Thoracic aorta (tissue), 2 donors: ENCODE measurements at places on chromosomes 5 and 9.

- H3K4me1 ChIP-seq: peaks cover 29% of the 10 kb centered on the region
- DNase-seq: no peak
- H3K36me3 ChIP-seq: no peaks in the 10 kb centered on the region
- peak overlapping the region; percentile 17 for H3K27ac ChIP-seq
- no peaks in the 10 kb centered on the region for H3K27me3 ChIP-seq
Measured at GRCh38 chr9:129667850-129668249, 2.4 kb downstream of the PRRX2 start.

- H3K27ac ChIP-seq: no peak overlapping the region
- H3K4me3 ChIP-seq: no peak overlapping the region
- H3K36me3 ChIP-seq: no peaks in the 10 kb centered on the region
- no peaks in the 10 kb centered on the region for H3K27me3 ChIP-seq
- H3K4me1 ChIP-seq: no peaks in the 10 kb centered on the region
- DNase-seq: no peak
Measured at GRCh38 chr5:67333171-67333570, 136.6 kb upstream of the CD180 start.

- no peaks in the 10 kb centered on the region for H3K27me3 ChIP-seq
- H3K4me1 ChIP-seq: no peaks in the 10 kb centered on the region
- DNase-seq: no peak
- H3K36me3 ChIP-seq: no peaks in the 10 kb centered on the region
- H3K27ac ChIP-seq: no peak overlapping the region
Measured at GRCh38 chr5:89435347-89435746, 552.4 kb upstream of the MEF2C start.

DNA sequence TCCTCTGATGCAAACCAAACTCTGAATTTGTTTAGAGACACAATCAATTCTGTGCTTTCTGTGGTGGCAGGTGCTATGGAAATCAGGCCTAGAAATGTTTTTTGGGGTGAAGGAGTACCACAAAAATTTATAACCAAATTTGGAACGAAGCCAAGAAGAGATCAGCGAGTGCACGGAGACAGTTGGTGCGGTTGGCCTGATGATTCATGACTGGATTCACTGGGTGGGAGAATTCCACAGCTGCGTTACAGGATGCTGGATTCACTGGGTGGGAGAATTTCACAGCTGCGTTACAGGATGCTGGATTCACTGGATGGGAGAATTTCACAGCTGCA is 135.6 kb upstream of the IRX4 start:
- no peaks in the 10 kb centered on the region for H3K27me3 ChIP-seq
- H3K4me1 ChIP-seq: no peaks in the 10 kb centered on the region
- H3K4me3 ChIP-seq: no peak overlapping the region
- no peak for DNase-seq
- no peaks in the 10 kb centered on the region for H3K36me3 ChIP-seq

- H3K27ac ChIP-seq: no peak overlapping the region
- no peaks in the 10 kb centered on the region for H3K36me3 ChIP-seq
- H3K27me3 ChIP-seq: no peaks in the 10 kb centered on the region
- no peaks in the 10 kb centered on the region for H3K4me1 ChIP-seq
- no peak overlapping the region for H3K4me3 ChIP-seq
Measured at GRCh38 chr9:84947412-84947972, 278.0 kb downstream of the NTRK2 start.

DNA sequence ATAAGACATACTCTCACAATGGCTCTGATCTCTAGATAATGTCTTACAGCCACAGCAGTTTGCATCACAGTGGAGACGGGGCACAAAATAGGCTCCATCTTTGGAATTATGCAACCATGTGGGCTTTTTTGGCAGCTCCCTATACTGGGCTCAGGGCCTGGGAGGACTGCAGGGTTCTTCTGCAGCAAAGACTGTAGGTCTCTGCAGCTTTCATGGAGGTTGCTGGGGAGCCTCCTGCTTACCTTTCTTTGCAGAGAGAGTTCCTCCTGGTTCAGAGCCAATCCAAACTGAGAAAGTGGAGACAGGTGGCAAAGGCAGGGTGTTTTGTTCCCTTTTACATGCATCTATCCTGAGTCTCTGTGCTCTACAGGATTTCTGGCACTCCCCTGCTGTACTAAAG is 558.0 kb downstream of the TLR4 start:
- no peaks in the 10 kb centered on the region for H3K4me1 ChIP-seq
- no peaks in the 10 kb centered on the region for H3K36me3 ChIP-seq
- H3K27me3 ChIP-seq: no peaks in the 10 kb centered on the region
- no peak overlapping the region for H3K27ac ChIP-seq
- no peak for DNase-seq

- peak overlapping the region; percentile 91 for H3K27ac ChIP-seq
- H3K4me3 ChIP-seq: peak overlapping the region; percentile 84
- peaks cover 30% of the 10 kb centered on the region for H3K4me1 ChIP-seq
Measured at GRCh38 chr5:132260051-132260450, 2.6 kb downstream of the PDLIM4 start.

DNA sequence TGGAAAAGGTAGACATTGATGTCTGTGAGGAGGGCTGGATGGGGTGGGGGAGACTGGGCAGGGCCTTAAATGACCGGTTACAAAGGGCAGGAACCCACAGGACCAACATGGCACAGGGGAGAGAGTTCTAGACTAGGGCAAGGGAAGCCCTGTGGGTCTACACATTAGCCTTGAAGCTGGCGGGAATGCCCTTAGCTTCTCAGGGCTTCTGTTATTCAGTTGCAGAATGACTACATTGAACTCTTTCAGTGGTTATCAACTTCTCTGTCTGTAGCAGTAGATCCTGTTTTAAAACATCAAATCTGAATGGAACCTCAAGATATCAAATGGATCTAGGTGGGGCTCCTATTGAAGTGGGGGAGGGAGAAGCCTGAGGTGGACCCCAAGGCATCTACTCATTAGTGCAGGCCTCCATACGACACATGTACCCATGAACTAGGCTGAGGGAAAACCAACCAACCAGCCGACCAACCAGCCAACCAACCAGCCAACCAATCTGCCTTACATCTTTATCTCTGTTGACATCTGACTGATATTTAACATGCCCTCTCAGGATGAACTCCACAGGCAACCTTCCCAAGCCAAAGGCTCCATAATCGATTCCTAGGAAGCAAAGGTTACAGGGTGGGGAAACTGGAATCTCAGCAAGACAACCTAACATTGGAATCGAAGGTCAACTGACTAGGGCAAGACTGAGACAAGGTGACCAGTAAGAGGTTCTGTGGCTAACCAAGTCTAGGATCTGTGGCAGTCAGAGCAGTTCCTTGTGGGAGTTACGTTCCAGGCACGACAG is 48.3 kb downstream of the DAP start:
- H3K27ac ChIP-seq: no peak overlapping the region
- H3K36me3 ChIP-seq: no peaks in the 10 kb centered on the region
- no peaks in the 10 kb centered on the region for H3K4me1 ChIP-seq
- no peak for DNase-seq
- H3K27me3 ChIP-seq: no peaks in the 10 kb centered on the region

GRCh38 chr9:134833294-134833880 is 47.2 kb upstream of the FCN2 start:
- no peak overlapping the region for H3K4me3 ChIP-seq
- H3K27ac ChIP-seq: no peak overlapping the region
- no peaks in the 10 kb centered on the region for H3K27me3 ChIP-seq
- H3K36me3 ChIP-seq: peaks cover 52% of the 10 kb centered on the region
- H3K4me1 ChIP-seq: no peaks in the 10 kb centered on the region
- no peak for DNase-seq

- H3K27me3 ChIP-seq: no peaks in the 10 kb centered on the region
- H3K27ac ChIP-seq: no peak overlapping the region
- H3K4me3 ChIP-seq: no peak overlapping the region
- H3K4me1 ChIP-seq: no peaks in the 10 kb centered on the region
Measured at GRCh38 chr9:85645909-85646627, 95.7 kb downstream of the AGTPBP1 start.

DNA sequence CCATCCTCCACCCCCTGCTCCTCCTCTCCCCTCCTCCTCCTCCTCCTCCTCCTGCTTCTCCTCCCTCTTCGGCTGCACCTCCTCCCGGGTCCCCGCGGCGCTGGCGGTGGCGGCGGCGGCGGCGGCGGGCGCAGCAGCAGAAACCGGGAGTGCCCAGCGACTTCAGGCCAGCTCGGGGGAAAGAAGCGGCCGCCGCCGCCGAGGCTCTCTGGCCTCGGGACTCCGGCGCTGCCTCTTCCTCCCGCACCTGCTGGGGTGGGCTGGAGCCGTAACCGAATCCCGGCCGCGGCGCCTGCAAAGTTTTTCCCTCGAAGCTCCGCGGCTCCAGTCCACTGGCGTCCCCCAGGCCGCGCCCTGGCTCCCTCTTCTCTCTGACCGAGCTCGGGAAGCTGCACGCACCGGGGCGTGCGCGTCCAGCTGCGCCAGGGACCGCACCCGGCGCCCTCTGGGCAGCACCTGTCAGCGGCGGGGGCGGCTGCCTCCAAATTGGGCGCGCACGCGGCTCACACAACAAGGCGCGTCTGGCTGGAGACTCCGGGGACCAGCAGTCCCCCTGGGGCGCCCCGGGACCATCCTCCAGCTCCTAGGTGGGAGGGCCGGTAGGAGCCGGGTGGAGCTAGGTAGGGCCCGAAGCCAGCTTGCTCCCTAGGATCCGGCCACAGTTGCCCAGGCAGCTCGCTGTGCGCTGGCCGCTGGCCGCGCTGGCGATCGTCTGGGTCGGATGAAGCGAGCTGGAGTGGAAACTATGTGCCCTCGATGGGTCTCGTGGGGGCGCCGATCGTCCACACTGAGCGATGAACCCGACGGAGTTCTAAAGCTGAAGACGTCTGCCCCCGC is at the start of gene MCTP1:
TSS of gene MCTP1 (minus strand) at position 523 of the 837 bp plus-strand sequence.
- H3K27me3 ChIP-seq: no peaks in the 10 kb centered on the region
- H3K4me3 ChIP-seq: peak within 1 kb of the TSS; percentile 74
- H3K36me3 ChIP-seq: no peaks in the 10 kb centered on the region
- H3K4me1 ChIP-seq: peaks cover 19% of the 10 kb centered on the region
- DNase-seq: no peak
- H3K27ac ChIP-seq: no peak within 1 kb of the TSS

DNA sequence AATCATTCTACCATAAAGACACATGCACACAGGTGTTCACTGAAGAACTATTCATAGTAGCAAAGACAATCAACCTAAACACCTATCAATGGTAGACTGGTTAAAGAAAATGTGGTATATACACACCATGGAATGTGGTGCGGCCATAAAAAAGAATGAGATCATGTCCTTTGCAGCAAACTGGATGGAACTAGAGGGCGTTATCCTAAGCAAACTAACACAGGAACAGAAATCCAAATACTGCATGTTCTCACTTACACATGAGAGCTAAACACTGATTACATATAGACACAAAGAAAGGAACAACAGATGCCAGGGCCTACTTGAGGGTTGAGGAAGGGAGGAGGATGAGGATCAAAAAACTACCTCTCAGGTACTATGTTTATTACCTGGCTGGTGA is 103.8 kb downstream of the DRD1 start:
- no peaks in the 10 kb centered on the region for H3K27me3 ChIP-seq
- DNase-seq: no peak
- H3K4me3 ChIP-seq: no peak overlapping the region
- H3K27ac ChIP-seq: no peak overlapping the region
- no peaks in the 10 kb centered on the region for H3K36me3 ChIP-seq

DNA sequence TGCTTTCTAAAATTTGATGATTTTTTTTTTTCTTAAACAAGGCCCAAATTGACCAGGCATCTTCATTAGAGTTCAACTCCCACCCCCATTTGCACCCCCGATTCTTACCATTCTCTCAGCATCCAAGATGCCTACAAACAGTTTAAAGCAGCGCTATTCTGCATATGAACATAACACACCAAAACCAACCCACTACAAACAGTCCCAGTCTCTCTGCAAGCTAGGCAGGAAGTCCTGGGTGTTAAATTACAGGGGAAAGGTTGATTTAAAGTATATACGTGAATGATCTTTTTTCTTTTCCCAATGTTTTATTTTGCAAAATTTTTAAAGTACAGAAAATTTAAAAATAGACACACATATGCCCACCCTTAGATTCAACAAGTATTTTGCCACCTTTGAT is 127.0 kb downstream of the ADAMTS12 start:
- H3K4me3 ChIP-seq: no peak overlapping the region
- peaks cover 16% of the 10 kb centered on the region for H3K4me1 ChIP-seq
- H3K36me3 ChIP-seq: no peaks in the 10 kb centered on the region
- DNase-seq: no peak

- H3K27ac ChIP-seq: no peak overlapping the region
- no peak for DNase-seq
- no peaks in the 10 kb centered on the region for H3K27me3 ChIP-seq
- H3K4me1 ChIP-seq: no peaks in the 10 kb centered on the region
Measured at GRCh38 chr5:19676895-19677294, 311.1 kb downstream of the CDH18 start.
